Cardiac muscle cell (in vitro differentiated cells and primary cell): ENCODE measurements at places on chromosomes 13 and 19. TPM values are rescaled to one million over a fixed set of nuclear protein-coding genes. Genes with fewer than 3 reads are reported as not detected.

DNA sequence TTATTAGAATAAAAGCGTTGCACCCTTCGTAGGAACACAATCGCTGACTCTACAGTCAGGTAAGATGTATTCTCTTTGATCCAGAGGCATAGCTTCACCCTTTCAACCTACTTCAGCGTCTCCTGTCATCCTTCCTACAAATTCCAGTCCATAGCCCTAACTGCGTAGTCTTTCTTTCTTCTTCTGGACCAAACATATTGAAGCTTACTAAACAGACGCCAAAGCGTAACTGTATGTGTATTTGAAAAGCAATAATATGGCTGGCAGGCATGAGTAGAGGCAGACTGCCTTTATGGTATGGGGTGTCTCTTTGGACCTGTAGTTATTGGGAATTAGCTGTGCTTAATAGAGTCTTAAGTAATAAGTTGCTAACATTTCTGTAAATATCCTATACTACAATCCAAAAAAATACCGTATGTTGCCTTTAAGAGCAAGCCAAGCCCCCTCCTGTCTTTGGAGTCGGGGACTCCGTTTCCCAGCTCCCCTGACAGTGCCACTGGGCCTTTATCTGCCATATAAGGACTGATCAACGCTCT is 392 bp upstream of the ZNF548 start:
- no peaks in the 10 kb centered on the region for H3K27me3 ChIP-seq
- peak overlapping the region; percentile 99 for H3K27ac ChIP-seq
- peaks cover 10% of the 10 kb centered on the region for H3K4me1 ChIP-seq
- H3K36me3 ChIP-seq: no peaks in the 10 kb centered on the region
- H3K4me3 ChIP-seq: no peak overlapping the region

- H3K27ac ChIP-seq: peak overlapping the region; percentile 89
- peak overlapping the region; percentile 68 for H3K4me3 ChIP-seq
These were observed 467 bp upstream of the CLN5 start for GRCh38 chr13:76991432-76991795.

DNA sequence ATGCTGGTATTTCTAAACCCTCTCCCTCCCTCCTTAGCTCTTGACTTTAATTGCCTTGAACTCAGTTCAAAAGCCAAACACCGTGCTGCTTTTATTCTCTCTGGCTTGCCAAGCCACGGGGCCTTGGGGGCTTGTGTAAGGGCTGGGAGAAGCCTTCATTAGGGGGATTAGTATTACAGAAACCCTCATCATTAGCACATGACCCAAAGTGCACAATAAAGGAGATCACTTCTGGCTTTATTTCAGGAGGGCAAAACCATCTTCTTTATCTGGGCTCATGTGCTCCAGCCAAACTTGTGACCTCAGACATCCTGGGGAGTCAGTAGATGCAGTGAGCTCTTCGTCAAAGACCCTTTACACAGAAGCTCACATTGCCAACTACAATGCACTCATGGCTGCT is at the start of gene DCT:
Gene DCT, minus strand, starts transcription at position 67 of the 400 bp plus-strand sequence. CDS start 427 bp downstream, outside the sequence.
- no peak within 1 kb of the TSS for H3K27ac ChIP-seq
- no peak within 1 kb of the TSS for H3K4me3 ChIP-seq
- H3K4me1 ChIP-seq: no peaks in the 10 kb centered on the region
- H3K36me3 ChIP-seq: no peaks in the 10 kb centered on the region
- DNase-seq: no peak

DNA sequence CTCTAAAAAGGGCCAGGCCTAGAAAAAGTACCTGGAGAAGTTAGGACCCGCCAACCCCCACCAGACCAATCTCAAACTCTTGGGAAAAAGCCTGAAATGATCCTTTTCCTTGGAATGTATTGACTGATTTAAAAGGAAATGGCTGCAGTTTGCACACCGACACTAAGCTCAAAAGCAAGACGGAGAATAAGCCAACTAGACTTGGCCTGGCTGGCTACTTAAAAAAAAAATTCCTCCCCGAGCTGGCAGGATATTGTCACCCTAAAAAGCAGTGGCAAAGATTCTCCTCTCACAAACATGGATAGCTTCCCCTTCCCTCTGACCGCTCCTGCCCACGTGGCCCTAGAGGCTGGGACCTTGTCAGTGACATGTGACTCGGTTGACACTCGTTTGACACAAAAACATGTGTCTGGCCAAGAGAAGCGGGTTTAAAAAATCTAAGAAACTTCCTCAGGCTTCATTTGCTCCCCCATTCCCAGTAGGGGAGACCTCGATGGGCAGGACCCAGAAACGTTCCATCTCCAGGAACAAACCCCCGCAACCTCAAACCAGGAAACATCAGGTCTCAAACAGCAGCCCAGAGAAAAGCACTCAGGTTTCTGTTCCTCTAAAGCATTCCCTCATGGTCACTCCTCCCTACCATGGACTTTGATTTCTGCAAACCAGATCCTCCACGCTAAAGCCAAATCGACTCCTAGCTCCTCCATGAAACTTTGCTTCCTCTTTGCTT is 1.3 kb downstream of the RFX1 start:
- H3K4me1 ChIP-seq: no peaks in the 10 kb centered on the region
- peak; percentile 14 for DNase-seq
- no peaks in the 10 kb centered on the region for H3K27me3 ChIP-seq
- H3K4me3 ChIP-seq: no peak overlapping the region

DNA sequence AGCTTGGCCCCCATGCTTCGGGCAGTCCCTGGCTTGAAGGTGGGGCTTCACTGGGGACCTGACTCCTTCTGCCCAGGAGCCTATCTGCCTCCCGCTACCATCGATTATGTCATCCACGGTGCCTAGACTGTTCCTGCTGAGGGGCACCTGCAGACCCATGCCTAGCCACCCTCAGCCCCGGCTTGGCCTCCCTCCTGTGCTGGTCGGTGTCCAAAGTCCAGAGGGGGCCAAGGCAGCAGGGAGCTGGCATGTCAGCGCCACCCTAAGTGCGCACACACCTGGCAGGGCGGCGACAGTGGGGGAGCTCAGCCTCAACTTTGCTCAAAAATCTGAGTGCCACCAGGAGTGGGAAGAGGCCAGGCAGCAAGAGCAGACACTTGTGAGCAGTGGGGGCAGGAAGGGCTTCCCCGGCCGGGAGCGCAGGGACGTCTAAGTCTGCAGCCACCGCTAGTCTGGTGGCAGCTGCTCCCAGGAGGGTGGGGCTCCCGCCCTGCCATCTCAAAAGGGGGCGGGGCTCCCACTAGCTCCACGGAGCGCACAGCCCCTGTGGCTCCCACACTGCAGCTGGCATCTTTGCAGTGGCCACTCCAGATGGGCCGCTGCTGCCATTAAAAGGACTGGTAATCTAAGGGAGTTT is 13.5 kb upstream of the URAD start:
- no peak overlapping the region for H3K4me3 ChIP-seq
- no peak overlapping the region for H3K27ac ChIP-seq
- peaks cover 5% of the 10 kb centered on the region for H3K4me1 ChIP-seq
- no peak for DNase-seq

DNA sequence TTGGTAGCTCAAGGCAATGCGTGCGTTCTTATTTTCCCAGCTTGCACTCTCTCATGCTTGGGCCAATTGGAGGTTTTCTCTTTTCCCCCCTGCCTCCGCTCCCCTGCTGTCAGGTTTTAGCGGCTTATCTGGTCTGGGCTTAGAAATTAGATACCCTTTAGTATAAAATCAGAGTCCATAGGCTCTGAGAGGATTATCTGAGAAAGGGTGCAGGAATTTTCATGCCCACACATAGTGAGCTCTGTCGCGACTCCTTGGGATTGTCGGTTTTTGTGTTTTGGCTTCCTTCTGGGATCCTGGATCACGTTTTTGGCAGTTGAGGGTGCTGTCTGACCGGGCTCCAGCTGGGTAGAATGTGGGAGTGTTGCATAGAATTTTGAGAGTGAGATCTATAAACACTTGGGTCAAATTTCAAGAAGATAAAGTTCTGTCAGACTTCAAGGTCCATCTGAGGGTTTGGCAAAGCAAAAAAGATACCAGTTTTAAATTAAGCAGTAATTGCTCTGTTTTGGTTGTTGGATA is 12.4 kb downstream of the CHAF1A start:
- peak; percentile 60 for DNase-seq
- H3K27ac ChIP-seq: peak overlapping the region; percentile 59
- H3K4me3 ChIP-seq: no peak overlapping the region
- H3K4me1 ChIP-seq: peaks cover 12% of the 10 kb centered on the region

GRCh38 chr19:31350693-31351055 is 1.4 kb upstream of the TSHZ3 start:
- H3K4me3 ChIP-seq: peak overlapping the region; percentile 93
- H3K27ac ChIP-seq: no peak overlapping the region
- H3K27me3 ChIP-seq: peaks cover 77% of the 10 kb centered on the region
- H3K4me1 ChIP-seq: peaks cover 16% of the 10 kb centered on the region
- DNase-seq: peak; percentile 81

DNA sequence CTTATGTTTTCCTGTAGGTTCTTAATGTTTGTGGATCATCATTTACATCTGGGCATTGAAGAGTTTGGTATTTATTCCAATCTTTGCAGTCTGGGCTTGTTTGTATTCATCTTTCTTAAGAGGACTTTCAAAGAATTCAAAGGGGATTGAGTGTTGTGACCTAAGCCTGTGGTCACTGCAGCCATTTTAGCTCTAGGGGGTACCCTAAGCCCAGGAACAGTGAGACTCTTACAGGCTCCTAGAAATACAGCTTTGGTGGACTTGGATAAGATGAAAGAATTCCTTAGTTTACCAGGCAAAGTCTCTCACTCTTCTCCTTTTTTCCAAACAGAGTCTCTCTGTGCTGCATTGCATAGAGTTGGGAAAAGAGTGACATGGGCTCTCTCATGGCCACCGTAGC is 2539.0 kb upstream of the PCDH20 start:
- no peaks in the 10 kb centered on the region for H3K36me3 ChIP-seq
- no peak for DNase-seq
- H3K27ac ChIP-seq: no peak overlapping the region

DNA sequence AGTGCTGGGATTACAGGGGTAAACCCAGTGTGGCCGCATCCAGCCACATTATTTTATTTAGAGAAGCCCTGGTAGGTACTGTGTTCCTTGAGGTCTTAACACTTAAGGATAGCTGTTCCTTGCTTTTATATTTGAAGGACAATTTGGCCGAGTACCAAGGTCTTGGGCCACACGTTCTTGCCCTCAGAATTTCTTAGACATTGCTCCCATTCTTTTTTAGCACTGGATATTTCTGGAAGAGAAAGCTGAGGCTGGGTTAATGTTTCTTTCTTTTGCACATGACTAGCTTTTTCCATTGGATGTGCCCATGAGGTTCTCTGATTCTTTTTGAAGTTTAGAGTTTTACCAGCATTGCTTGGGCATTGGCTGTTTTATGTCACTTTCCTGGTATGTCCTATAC is 5.5 kb upstream of the RNF113B start:
- H3K27me3 ChIP-seq: no peaks in the 10 kb centered on the region
- peaks cover 6% of the 10 kb centered on the region for H3K4me1 ChIP-seq

GRCh38 chr19:33161201-33161600 is 29.3 kb downstream of the WDR88 start:
- no peak for DNase-seq
- no peaks in the 10 kb centered on the region for H3K27me3 ChIP-seq
- no peak overlapping the region for H3K27ac ChIP-seq
- H3K36me3 ChIP-seq: no peaks in the 10 kb centered on the region

DNA sequence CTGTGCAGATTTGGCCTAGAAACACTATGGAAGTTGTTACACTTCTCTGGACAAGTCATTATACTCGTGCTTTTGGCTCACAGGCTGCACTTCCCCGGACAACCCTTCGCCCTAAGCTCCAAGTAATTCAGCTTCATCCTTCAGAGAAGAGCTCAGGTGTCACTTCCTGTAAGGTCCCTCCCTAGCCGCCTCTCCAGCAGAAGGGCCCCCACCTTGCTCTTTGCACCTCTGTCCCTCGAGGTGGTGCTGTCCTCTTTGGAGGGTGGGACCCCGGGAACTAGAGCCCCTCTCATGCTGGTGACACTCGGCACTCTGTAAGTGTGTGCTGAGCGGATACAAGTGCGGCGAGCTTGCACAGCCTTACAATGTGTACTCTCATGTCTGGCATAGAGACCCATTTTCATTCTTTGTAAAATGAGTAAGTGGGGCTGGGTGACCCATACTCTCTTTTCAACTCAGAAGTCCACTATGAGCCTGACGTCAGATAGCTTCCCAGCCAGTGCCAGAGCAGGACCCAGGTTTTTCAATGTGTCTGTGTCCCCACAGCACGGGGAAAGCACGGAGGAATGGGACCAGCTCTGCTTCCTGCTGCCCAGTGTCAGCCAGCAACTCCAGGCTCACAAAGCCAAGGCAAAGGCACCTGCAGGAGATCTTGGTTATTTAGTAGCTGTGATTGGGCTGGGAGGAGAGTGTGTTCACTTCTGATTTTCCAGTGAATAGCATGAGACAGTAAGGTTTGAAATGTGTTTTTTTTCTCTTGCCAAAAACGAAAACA is 26.9 kb downstream of the CHAMP1 start:
- no peaks in the 10 kb centered on the region for H3K36me3 ChIP-seq
- no peak overlapping the region for H3K27ac ChIP-seq
- H3K4me3 ChIP-seq: no peak overlapping the region
- H3K4me1 ChIP-seq: no peaks in the 10 kb centered on the region
- H3K27me3 ChIP-seq: no peaks in the 10 kb centered on the region
- DNase-seq: no peak

Gene NMRK2
- 34.3 and 39.4 TPM in 2 replicates for polyA plus RNA-seq

Gene ZNF888
- 1.1 and 2.0 TPM in 2 replicates for polyA plus RNA-seq

Gene IRGC
- not detected in 2 replicates for polyA plus RNA-seq

Gene SULT2A1
- 0.09 and 0.34 TPM in 2 replicates for polyA plus RNA-seq

Gene CCDC159
- 8.7 and 9.7 TPM in 2 replicates for polyA plus RNA-seq

Gene DHDH
- polyA plus RNA-seq: 7.0 and 10.2 TPM in 2 replicates

Gene LILRA1
- not detected in 2 replicates for polyA plus RNA-seq

Gene PRRG2
- polyA plus RNA-seq: 0.10 and 0.29 TPM in 2 replicates

Gene NBEA
- 4.6 and 6.8 TPM in 2 replicates for polyA plus RNA-seq

Gene PSG7
- polyA plus RNA-seq: not detected in 2 replicates

Gene ZNF808
- 6.2 and 11.3 TPM in 2 replicates for polyA plus RNA-seq

Gene LILRA6
- polyA plus RNA-seq: 0.27 TPM in 1 of 2 replicates, not detected in the other

Gene SIRT6
- 8.8 and 11.3 TPM in 2 replicates for polyA plus RNA-seq

Gene TTC9B
- polyA plus RNA-seq: 0.13 and 0.20 TPM in 2 replicates
